ENCODE measurements at places on chromosomes 13 and 19.

DNA sequence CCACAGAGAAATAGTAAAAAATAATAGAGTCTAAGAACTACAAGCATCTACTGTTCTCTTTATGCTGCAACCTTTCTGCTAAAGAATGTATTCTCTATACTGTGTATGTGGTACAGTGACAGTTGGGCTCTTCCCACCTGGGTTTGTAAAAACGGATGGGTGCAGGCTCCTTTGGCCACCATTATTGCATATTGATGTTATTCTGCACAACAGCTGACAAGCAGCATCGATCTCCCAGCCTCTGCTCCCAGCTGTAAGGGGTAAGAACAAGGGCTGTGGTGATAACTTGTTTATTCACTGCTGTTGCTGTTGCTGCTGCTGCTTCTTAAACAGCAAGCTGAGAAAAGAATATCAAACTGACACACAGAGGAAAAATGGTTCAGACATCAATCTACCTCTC is 56.1 kb downstream of the KCNRG start:
- no peak for DNase-seq

DNA sequence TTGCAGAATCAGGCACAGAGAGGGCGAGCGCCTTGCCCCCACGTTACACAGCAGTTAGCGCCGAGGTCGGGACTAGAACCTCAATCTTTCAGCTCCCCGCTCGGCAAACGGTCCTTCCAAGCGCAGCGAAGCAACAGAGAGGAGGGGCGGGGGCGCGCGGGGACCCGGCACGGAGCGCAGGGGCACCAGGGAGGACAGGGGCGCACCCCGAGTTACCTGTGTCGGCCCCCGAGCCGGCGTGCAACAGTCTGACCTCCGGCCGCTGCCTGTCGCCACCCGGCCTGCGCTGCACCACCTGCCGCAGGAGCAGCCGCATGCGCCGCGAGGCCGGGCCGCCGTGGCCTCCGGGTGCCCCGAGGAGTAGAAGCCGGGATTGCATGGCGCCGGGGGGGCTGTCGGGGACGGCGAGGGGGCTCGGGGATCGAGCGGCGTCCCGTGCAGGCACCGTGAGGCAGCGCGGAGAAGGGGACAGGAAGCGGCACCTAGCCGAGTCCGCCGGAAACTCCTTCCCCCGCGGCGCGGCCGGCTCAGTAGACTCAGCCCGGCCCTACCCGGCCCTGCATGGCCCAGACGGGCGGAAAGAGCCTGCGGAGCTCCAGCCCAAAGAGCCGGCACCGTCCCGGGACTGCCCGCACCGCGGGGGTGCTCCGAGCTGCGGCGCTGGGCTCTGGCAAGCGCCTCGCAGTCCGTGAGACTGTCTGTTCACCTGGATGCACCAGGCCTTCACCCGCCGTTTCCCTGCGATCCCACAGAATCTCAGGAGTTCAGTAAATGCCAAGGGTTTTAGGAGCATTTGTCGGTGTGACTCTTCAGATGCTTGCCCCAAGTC is at the start of gene VWA8:
Gene VWA8 (minus strand): TSS at position 473 of the 829 bp plus-strand sequence. CDS start 94 bp downstream, at position 379.
- DNase-seq, result peak; percentile 82

DNA sequence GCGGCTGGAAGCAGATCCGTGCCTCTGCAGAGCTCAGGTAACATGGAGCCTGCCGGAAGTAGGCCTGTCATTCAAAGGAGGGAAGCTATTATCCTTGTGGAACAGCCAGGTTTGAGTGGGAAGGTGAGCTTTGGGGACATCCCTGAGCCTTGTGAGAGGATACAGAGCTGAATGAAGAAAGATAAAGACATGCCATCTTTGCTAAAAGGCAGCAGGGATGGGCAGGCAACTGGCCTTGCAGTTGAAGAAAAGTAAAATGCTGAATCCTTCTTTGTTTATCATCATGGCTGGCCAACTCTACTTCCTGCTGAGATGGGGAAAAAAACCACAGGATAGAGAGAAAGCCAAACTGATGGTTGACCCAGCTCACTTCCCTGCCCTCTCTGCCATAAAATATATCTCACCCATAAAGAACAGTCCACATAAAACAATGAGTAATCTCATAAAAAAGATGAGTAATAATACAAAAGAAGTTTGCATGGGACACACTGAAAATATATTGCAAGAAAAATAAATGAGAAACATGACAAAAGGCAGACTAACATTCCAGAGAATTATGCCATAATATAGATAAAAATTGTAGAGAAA is 226.3 kb downstream of the DLEU7 start:
- no peak for DNase-seq

- DNase-seq, result no peak
Observed at GRCh38 chr19:19280561-19280960, 7.5 kb upstream of the TM6SF2 start.

- no peak for DNase-seq
Observed at GRCh38 chr13:102536695-102537485, 59.9 kb upstream of the TPP2 start.
